ENCODE measurements at places on chromosomes 4 and X.

- no peak for DNase-seq
Observed at GRCh38 chr4:8188085-8188484, 11.0 kb upstream of the SH3TC1 start.

GRCh38 chr4:133154725-133155124, 5.6 kb downstream of the PCDH10 start:
- DNase-seq = no peak

GRCh38 chrX:74465424-74465823, 44.1 kb downstream of the SLC16A2 start:
- DNase-seq = no peak

DNA sequence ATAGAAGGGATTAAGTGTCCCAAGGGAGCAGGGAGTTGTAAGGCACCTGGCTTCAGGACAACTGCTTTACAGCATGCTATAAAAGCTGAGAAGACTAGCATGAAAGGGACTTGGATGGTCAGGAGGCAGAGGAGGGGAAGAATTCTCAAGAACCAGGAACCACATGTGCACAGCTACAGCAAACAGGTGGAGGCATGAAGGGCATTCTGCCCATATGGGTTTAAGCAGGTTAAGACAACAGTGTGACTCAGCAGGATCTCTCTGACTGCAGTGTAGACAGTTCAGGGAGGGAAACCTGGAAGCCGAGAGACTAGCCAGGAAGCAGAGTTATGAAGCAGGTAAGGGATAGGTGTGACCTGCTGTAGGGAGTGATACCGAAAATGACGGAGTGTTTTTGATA, 117.0 kb downstream of the DHRSX start:
- DNase-seq = no peak

- no peak for DNase-seq
Observed at GRCh38 chrX:29295987-29296680, 708.9 kb downstream of the IL1RAPL1 start.

DNA sequence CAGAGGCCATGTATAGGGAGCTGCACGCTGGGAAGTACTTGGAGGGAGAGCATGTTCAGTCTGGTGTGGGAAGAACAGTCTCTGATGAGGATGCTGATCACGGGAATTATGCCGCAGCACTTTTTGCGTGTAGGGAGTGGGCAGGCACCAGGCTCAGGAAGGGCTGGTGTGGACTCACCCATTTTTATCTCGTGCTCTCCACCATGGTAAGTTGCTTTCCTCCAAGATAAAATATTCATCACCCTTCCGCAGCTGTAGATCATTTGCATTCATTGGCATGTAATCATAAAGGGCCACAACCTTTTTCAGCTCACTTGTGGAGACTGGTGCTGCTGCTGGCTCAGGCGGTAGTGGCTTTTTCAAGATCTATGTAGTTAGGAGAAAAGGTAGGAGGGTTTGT, 11.8 kb upstream of the TIMM8A start:
- no peak for DNase-seq

- DNase-seq = no peak
Observed at GRCh38 chr4:80173401-80173800, 23.9 kb upstream of the PRDM8 start.

Measured in GM12891 (cell line).